EL (cell line): ENCODE measurements at places on chromosomes 7 and 10.

DNA sequence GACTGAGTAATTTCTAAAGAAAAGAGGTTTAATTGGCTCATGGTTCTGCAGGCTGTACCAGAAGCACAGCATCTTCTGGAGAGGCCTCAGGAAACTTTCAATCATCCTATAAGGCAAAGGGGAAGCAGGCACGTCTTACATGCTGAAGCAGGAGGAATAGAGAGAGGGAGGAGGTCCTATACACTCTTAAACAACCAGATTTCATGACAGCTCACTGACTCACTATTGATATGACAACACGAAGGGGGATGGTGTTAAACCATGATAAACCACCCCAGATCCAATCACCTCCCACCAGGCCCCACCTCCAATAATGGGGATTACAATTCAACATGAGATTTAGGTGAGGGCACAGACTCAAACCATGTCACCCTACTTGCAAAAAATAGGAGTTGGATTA is 201.5 kb downstream of the CDK14 start:
- DNase-seq: no peak

DNA sequence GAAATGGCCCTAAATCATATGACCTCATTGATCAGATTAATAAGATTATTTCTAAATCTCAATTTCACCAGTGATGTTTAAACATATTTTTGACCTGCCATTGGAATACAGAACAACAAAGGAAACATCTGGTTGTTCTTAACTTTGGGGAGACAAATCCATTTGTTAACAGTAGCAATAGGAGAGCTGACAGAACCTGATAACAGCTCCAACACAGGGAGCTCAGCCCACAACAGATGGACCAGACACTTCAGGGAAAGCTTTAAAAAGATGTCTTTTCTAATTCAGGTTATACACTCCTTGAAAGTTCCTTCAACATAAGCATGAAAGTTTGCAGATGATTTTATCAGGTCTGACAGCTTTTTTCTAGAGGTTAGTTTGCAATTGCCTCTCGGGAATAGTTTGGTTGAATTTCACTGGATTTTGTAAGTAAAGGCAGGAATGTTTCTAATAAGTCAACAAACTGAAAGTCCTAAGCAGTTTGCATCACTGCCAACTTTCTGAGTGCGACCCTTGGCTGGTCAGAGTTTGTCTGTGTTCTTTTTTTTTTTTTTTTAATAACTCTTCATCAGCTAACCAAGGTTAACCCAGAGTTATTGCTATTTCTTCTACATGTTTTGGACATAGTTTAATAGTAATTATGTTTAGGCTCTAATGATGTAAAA is 6.5 kb upstream of the MET start:
- no peak for DNase-seq

DNA sequence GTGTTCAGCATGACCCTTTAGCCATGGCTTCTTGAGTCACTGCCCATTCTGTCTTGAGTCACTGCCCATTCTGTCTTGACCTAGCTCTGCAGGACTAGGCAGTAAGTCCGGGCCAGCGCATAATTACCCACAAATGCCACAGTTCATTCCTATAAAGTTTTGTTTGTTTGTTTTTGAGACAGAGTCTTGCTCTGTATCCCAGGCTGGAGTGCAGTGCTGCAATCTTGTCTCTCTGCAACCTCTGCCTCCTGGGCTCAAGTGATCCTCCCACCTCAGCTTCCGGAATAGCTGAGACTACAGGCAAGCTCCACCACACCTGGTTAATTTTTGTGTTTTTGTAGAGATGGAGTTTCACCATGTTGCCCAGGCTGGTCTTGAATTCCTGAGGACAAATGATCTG is 32.7 kb upstream of the TARP start:
- peak; percentile 76 for DNase-seq

- peak; percentile 51 for DNase-seq
Observed at GRCh38 chr7:139034855-139035585, 822 bp downstream of the ZC3HAV1L start.

DNA sequence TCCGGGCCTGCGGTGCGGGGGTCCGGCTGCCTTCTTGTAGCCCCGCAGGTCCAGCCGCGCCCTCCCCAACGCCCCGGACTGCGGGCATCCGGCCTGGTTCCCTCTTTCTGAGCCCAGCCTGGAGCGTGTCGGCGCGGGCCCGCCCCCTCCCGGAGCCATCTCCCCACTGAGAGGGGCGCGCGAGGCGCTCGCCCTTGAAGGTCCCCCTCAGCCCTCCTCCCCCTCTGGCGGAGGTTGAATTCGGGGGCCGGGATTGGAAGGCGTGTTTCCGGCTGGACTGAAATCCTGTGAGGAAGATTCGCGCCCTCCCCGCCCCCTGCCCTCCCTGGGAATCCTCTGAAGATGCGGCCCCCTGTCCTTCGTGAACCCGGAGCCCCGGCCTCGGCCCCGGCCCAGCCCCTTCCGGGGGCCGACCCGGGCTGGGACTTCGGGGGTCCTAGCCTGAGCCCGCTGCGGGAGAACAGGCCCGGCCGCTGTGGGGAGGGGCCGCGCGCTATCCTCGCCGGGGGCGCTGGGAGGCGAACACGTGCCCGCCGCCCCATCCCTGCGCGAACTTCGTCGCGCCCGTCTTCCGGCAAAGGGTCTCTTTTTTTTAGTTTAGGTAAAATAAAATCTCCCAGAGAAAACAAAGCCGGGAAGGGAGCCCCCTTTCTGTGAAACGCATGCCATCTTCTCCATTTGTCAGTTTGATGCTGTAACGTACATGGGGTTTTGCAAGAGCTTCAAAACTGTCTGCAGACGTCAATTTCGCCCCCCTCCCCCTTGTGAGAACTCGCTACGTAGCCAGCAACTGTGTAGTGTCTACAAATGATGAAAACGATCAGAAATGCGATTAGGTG is 636 bp downstream of the PDCD4 start:
- peak; percentile 80 for DNase-seq

DNA sequence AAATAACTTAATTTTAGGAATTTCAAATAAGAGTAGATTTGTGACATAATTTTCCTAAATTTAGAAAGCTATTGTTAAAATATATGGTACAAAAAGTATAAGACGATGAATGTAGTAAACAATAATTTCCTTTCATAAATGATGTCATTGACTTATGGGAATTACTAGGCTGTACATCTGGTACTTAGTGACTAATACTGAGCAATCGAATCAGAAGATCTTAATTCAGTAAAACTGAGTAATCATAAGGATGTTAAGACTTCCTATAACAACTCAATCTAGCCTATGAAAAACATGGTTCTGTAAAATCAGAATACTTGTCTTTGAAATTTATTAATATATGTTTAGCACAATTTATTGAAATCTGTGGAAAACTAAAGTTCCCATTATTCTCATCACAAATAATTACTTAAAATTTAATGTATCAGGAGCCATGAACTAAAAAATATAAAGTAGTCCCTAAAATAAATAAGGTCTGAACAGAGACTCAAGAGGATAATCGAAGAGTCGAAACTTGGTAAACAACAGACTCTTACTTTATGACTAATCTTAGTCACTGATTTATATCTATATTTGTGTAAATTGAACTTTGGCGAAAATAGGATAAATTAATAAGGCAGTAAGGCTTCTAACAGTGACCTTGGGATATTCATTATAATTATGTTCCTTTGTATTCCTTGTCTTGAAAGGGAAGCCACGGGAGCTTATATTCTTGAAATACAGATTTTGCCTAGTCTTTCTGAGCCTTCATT is 142.1 kb downstream of the HGF start:
- DNase-seq: peak; percentile 69

DNA sequence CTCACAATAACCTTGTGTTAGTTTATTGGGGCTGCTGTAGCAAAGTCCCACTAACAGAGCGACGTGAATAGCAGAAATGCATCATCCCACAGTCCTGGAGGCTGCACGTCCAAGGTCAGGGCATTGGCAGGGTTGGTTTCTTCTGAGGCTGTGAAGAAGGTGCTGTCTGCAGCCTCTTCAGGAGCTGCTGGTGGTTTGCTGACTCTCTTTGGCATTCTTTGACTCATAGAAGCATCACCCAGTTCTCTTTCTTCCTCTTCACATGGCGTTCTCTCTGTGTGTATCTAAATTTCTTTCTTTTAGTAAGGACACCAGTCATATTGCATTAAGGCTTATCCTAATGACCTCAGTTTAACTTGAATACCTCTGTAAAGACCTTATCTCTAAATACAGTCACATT is 428.4 kb upstream of the KLF6 start:
- no peak for DNase-seq

DNA sequence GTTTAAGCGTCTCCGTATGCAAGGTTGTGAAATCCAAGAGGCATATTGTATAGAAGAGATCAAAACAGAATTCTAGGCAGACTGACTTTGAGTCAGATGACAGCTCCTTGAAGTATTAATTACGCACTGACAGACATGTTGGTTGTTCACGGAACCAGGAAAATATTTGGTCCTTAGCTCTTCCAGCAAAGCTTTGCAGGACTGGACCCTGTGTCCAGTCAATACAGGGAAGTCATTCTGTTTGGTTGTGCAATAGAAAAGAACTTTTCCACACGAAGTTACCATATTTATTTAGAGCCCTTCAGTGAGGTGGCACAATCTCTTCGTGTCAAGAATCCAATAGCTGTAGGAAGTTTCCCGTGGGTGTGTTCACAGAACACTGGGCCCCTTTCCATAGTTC is 205.3 kb downstream of the ARHGAP21 start:
- no peak for DNase-seq

DNA sequence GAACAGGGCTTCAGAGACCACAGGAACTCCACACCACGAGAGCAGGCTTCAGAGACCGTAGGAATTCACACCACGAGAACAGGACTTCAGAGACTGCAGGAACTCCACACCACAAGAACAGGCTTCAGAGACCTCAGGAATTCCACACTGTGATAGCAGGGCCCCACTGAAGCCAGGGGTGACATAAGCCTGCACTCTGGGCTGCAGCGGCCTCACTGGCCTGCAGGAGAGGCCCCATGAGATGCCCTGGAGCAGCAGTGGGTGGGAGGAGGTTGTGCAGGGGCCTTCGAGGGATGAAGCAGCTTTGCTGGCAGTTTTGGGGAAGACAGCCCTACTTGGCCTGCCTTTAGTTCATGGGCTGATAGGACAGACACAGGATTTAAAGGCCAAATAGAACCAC is 614.7 kb downstream of the PTPRN2 start:
- DNase-seq: no peak
